ENCODE measurements at places on chromosomes 13 and 19.
A peak's percentile ranks its signal among the peaks of the same experiment; 100 is the strongest.

GRCh38 chr13:58889474-58889873, 1257.9 kb downstream of the PCDH17 start:
- no peak for DNase-seq

DNA sequence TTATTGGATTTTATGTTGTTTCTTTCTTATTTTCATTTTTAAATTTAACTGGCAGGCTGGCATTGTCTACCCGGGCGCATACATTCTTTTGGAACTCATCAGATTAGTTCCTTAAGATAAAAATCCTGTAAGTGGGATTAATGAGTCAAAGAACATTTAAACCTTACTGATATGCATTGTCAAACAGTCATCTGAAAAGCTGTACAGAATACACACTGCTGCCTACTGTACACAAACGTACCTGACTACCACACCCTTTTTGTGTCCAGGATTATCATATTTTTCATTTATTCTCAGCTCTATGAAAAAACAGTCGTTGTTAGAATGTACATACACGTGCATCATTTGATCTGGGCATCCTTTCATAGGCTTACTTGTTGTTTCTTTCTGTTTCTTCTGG, 358.3 kb downstream of the EFNB2 start:
- DNase-seq = no peak

GRCh38 chr13:27964741-27965323, 4.3 kb downstream of the CDX2 start:
- DNase-seq = no peak

DNA sequence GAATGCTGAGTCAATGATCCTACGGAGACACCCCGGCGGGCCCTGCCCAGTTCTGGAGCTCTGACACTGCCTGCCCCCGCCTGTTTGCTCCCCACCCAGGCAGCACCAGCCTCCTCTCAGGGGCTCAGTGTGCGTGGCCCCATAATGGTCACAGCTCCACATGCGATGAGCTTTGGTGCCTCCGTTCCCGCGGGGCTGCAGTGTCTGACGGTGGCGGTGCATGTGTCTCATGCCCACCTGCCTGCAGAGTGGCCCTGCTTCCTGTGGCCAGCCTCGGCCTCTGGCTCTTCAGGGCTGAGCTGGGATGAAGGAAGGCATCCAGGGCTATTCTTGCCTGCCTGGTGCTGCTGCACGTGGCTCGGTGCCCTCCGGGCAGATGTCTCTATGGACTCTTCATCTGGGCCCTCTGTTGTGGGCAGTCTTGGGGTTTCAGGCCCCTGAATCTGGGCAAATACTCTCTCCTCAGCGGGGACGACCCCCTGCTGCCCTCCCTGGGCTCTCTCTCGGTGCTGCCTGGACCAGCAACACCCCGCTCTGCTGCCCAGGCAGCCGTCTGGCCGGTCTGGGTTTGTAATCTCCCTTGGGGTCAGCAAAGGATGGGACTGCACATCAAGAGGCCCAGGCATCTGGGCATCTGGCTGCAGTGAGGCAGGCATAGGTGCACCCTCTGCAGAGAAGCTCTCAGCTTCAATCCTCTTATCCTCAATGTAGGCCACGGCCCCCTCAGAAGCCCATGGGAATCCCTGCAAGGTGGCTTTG, 19.3 kb upstream of the TMEM255B start:
- DNase-seq = no peak

GRCh38 chr13:53127373-53127772, 98.8 kb downstream of the OLFM4 start:
- DNase-seq = no peak

- DNase-seq = no peak
Observed at GRCh38 chr19:56356944-56357343, 36.4 kb downstream of the ZNF582 start.

- no peak for DNase-seq
Observed at GRCh38 chr13:35198613-35199200, 256.6 kb downstream of the NBEA start.

DNA sequence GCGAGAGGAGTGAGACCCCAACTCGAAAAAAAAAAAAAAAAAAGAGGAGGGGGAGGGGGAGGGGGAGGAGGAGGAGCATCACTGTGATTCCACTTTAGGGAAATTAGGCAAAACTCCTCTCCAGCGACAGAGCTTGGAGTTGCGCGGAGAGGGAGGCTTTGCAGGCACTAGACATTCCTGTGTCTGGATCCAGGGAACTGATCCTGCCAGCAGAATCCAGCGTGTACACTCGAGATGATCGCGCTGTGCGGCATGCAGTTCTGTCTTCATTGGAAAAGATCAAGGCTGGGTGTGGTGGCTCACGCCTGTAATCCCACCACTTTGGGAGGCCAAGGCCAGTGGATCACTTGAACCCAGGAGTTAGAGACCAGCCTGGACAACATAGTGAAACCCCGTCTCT, 29.6 kb upstream of the KLF2 start:
- no peak for DNase-seq

GRCh38 chr13:66424422-66424821, 805.7 kb downstream of the PCDH9 start:
- DNase-seq = no peak

DNA sequence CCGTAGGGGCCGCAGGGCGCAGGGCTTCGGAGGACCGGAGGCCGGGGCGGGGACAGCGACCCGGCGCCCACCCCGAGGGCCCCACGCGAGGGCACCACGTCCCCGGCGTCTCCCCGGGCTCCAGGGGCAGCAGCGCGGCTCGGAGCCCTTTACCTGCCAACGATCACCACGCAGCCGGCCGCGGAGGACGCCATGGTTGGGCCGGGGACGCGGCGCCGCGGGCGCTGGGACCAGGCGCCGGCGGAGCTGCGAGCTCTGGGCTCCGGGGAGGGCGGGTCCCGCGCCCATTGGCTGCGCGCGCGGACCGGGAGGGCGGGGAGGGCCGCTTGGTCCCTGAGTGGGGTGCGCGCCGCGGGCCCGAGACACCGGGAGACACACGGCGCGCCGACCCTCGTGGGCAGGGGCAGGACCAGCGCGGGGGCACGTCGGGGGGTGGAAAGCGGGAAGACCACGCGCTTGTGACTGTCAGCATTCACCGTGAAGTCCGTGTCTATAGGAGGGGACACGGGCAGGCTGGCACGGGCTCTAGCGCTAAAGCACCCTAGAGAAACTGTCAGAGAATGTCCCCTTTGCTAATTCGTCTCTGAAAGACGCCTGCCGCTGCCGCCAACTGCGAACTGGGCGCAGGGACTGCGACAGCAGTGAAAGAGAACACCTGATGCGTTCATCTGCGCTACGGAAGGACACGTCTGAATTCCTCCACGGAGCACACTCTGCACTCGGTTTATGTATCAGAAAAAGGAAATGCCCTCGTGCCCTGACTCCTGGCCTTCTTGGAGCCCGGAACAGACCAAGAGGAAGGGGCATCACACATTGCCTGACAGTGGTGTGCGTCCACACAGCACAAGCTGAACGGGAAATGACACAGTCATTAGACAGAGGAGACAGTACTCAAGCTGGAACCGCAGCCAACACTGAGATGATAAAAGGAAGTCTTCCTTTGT, at the start of gene CRYL1:
Gene CRYL1 (minus strand): TSS at position 257 of the 944 bp plus-strand sequence. CDS start 63 bp downstream, at position 194.
- DNase-seq = peak; percentile 50

DNA sequence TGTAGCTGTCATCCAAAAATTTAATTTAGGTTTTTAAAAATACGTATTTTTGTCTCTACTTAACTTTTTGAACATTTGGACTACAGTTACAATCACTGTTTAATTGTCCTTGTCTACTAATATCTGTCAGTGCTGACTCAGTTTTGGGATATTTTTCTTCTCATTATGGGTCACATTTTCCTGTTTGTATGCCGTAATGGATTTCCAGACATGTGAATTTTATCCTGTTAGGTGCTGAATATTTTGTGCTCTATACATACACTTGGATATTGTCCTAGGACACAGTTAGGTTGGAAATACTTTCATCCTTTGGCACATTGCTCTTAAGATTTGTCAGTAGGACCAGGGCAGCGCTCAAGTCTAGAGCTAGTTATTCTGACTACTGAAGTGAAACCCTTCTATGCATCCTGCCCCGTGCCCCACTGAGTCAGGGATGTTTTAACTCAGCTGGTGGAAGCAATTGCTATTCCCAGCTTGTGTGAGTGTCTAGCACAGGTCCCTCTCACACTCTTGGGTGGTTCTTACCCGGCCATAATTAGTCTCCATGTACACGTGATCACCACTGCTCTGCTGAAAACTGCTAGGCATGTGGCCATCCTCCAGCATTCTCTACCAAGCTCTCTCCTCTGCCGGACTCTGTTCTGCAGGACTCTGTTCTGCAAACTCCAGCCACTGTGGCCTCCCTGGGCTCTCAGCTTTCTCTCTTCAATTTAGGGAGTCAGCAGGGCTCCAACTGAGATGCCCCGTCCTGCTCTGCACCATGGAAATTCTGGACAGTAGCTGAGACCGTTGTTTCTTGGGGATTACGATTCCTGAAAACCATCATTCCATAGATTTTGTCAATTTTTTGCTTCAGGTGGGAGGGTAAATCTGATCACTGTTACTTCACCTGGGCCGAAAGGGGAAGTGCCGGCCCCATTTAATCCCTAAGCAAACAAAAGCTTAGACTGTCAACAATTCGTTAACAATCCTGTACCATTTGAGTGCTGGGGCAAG, 11.1 kb downstream of the PROZ start:
- DNase-seq = no peak

DNA sequence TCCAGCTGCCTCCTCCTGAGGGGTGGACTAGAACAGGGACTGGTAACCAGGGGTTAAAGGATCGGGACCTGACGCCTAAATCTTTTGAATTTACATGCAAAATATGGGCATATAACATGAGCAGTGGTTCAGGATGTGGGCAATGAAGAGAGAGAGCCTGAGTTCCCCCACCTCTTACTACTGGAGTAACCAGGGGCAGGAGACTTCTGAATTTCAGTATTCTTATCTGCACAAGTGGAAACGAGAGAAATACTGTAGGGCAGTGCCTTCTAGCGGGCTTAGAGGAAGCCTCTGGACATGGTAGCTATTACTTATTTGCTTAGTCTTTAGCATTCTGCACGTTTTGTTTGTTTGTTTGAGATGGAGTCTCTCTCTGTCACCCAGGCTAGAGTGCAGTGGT, 26.3 kb downstream of the BCAT2 start:
- no peak for DNase-seq

DNA sequence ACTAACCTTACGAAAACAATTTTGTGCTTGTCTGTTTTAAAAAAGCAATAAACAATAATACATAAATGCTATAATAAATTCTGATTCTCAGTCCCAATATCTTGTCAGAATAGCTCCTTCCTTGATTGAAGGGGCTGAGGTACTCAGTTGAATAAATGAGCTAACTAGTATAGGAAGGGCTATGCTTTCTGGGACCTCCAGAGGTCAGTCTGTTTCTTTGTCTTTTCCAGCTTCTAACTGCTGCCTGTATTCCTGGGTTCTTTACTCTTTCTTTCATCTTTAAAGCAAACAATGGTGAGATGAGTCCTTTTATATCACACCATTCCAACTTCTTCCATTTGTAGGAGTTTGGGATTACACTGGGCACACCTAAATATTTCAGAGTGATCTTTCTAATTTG, 1297.0 kb upstream of the ATXN8OS start:
- DNase-seq = no peak

DNA sequence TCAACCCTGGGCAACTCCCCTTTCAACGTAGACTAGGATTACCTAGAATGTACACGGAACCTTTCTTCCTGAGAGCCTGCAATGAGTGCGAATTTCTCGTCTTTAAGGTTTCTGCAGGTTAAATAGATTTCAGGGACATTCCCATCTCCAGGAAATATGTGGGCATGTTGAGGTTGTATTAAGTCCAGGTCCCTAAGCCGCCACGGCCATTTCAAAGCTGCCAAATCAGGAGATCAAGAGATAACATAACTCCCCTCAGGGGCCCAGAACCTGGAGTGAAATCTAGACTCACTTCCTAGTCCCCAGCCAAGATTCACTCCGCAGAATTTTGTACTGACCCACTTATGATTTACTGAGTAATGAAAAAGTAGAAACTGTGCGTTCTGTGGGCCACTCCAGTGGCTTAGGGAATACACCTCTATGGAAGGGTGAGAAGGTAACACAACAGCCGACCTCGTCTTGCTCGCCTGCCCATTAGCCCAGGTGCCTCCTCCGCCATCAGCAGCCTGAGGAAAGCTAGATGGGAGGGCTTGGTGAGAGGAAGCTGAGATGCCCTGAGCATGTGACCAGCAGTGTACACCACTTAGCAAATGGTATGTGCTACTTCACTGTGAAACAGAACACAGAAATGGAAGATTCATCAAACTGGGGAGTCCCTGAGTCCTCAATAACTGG, 98.5 kb upstream of the SOX1 start:
- DNase-seq = no peak

GRCh38 chr13:79121286-79121685, 284.8 kb downstream of the RBM26 start:
- no peak for DNase-seq

Data from stimulated activated CD4-positive, alpha-beta T cell treated with anti-CD3 and anti-CD28 coated beads, Interleukin-15, amount 100 ng/mL, for 1 hour (primary cell).